Activated CD4-positive, alpha-beta T cell treated with anti-CD3 and anti-CD28 coated beads for 24 hours (primary cell): ENCODE measurements at places on chromosomes 3 and 15.

- DNase-seq: no peak
These were observed 84.8 kb upstream of the KLHL25 start for GRCh38 chr15:85879334-85880163.

DNA sequence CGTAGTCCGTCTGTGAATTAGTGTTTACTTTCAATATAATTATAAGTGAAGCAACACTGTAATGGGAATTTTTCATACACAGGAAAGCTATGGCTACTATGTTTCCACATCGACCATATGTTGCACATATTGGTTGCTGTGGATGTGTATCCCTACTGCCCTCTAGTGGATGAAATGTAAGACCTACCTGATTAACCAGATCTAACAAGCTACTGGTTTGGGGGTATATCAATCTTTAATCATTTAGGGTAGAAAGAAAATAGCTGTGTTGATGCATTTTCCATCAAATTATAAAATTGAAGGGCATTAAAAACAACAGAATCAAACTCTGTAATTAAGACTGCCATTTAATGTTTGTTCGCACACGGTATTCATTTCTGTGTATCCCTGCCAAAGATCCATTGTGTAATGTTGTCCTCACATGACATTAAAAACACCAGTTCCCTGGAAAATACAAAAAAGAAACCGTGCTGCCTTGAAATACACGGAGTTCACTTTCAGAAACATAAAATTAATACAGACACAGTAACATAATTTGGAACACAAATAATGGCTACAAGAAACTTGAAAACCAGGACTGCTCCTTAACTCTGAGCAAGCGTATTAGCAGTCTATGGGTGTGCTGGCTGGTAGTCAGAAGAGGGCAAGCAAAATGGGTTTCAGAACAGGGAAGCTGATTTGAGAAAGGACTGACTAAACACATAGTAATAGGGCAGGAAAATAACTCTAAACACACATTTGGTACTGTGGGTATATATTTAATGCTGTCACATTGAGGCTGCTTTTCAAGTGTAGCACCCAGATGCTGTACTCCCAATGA is 125.1 kb downstream of the TIGIT start:
- no peak for DNase-seq

DNA sequence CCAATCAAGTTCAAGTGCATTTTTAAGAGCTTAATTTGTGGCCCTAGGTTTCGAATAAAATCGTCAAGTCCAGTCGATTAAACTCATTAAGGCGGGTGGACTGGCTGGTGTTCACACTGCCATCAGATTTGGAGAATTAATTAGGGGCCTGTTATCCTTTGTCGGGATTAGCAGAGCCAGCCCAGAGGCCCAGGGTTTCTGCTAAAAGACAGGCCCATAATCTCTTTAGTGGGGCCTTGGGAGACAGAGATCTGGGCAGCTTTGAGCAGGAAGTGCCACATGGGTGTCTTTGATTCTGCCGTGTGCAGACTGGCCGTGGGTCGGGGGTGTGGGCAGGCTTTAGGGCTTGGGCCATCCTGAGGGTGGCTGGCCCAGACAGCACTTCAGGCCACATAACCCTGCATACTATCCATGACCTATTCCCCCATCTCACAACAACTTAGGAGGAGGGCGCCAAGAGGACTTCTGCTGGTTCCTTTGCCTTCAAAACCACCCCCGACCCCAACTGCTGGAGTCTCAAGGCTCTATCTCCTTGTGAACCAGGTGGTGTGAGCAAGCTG is 94.7 kb downstream of the PLXNA1 start:
- no peak for DNase-seq

DNA sequence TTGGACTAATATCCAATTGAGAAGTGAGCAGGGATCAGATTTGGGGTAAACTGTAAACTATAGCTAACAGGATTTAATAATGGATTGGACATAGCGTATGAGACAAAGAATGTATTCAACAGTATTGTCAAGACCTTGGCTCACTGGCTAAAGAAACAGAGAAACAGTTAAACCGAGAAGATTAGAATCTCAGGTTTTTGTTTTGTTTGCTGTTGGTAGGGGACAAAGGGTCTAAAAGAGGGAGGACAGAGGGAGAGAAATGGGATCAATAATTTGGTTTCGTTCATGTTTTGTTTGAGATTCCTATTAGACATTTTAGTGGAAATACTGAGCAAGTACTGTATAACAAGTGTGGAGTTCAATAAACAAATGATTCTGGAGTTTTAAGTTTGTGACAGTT is 28.6 kb downstream of the CLDN1 start:
- no peak for DNase-seq

DNA sequence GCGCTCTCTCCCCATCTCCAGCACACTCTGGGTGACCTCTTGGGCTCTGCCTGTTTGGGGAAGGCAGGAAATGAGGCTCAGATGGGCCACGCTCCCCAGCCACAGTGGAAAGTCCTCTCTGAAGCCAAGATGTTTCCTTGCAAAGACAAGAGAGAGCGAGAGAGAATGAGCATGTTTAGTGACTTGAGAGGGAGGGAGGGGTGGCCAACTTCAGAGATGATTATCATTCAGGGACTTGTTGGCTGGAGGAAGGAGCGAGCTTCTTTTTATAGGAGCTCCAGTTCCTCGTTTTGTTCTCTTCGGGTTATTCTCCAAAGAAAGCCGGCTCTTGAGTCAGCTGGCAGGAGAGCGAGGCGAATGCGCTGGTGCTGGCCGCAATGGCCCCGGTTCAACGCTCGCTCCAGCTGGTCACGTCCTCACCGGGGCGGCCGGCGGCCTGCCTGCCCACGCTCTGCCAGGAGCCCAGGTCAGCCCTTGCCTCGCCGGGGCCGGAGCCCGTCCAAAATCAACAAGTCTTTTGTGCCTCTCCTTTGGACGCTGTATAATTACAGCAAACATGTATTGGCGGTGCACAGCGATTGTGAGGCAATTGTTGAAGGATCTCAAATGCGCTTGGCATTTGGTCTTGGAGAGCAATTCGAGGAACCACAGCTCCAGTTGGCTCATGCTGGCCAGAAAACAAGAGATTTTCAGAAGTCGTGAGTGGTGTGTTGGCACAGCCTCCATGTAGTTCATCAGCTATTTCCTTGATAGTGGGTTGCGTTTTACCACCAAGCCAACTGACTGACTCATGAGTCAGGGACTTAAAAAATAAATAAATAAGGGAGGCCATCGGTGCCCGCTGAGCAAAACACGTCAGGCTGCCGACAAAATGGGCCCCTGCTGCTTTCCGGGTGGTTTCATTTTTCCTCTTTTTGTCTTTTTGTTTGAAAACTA is 288.6 kb downstream of the UACA start:
- DNase-seq: no peak

DNA sequence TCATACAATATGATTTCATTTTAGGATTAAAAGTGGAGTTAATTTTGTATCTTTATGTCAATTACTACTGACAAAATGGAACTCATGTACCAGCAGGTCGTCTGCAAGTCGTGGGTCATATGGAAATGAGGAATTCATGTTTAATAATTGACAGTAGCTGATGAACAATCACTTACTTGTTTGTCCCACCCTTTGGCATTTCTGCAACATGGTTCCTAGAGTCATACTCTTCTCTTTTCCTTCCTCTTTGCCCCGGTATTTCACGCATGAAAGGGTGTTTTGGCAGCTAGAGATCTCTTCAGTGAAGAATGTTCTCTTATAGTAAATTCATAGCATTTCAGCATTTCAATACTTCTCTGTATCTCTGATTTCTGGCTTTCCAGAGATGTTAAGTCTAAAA is 133.3 kb upstream of the SLC24A5 start:
- no peak for DNase-seq

DNA sequence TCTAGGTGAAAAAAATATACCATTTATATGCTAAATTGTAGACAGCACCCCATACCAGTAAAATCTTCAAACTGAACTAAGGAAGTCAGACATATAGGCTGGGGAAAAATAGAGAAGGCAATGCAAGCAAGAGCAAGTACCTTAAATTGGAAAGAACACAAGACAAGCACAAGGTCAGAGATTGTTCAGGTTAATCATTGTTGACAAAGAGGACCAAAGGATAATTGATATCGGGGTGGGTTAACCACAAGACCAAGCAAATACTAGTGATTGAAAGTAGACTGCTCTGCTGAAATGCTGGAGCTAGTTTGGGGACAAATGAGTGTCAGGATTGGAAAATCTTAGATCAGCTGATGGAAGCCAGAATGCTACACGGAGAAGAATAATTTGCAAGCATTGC is 499.8 kb downstream of the ROBO2 start:
- DNase-seq: no peak

- no peak for DNase-seq
These were observed 321.4 kb upstream of the DPH6 start for GRCh38 chr15:35867356-35867755.

GRCh38 chr15:29377161-29377560 is 107.5 kb upstream of the NSMCE3 start:
- no peak for DNase-seq

- no peak for DNase-seq
These were observed 32.4 kb upstream of the ALDH1L1 start for GRCh38 chr3:126212620-126213378.

GRCh38 chr3:24410860-24411259 is 83.8 kb downstream of the THRB start:
- DNase-seq: no peak

- no peak for DNase-seq
These were observed 843 bp downstream of the CHRNA5 start for GRCh38 chr15:78565951-78566774.

DNA sequence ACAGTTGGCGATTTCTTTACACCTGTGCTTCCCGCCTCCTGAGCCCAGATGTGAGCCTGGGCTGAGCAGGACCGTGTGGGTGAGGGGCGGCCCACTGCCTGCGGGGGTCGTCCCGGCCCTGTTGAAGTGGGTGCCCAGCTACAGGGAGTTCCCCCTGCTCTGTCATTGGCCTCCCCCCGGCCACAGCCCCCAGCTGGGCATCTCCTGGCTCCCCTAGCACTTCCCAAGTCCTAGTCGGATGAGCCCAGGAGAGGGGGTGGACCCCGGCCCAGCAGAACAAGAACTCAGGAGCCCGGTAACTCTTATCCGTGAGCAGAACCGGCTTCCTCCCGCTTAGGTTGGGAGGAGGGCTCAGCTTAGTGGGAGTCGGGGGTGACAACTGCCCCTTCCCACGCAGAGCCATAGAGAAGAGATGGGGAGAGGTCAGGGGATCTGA is 757 bp downstream of the PAQR5 start:
- DNase-seq: no peak

DNA sequence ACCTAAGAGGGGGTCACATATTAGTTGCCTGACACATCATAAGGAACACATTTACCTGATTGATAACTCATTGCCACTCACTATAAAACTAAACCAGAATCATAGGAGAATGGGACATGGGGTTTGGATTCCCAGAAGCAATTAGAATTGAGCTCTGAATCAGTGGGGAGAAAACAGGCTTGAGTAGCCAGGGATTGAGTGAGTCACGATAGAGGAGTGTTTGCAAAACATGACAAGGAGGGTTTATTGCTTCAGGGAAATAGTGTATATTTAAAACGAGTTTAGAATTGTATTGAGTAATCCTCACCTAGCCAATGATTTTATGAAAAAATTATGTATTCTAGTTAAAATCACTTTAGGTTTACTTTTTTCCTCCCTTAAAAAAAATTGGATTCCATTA is 101.1 kb upstream of the THRB start:
- no peak for DNase-seq

DNA sequence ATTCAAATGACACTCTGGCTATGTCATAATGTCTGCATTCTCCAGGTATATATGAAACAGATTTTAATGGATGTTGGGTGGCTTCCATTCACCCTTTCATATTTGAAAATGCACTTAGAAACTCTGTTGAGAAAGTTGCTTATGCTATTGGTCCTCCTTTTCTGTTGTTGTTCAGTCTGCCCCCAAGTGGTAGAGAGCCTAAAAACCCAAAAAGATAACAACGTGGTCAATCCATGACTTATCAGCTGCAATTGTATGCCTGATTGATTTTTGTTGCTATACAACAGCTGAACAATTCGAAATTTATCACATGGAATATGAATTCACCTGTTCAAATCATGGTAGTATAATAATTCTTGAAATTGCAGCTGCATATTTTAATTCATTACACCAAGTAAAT is 279.8 kb downstream of the ROBO2 start:
- no peak for DNase-seq
